ENCODE measurements at places on chromosomes 1 and 21. TPM values are rescaled to one million over a fixed set of nuclear protein-coding genes. Genes with fewer than 3 reads are reported as not detected.

The YRDC gene
- total RNA-seq: 12.2 TPM

The PRKACB gene
- total RNA-seq: 33.1 TPM

The TP73 gene
- total RNA-seq: under 0.01 TPM

The ARHGEF19 gene
- total RNA-seq: 3.3 TPM

The CBS gene
- 24.5 TPM for total RNA-seq

DNA sequence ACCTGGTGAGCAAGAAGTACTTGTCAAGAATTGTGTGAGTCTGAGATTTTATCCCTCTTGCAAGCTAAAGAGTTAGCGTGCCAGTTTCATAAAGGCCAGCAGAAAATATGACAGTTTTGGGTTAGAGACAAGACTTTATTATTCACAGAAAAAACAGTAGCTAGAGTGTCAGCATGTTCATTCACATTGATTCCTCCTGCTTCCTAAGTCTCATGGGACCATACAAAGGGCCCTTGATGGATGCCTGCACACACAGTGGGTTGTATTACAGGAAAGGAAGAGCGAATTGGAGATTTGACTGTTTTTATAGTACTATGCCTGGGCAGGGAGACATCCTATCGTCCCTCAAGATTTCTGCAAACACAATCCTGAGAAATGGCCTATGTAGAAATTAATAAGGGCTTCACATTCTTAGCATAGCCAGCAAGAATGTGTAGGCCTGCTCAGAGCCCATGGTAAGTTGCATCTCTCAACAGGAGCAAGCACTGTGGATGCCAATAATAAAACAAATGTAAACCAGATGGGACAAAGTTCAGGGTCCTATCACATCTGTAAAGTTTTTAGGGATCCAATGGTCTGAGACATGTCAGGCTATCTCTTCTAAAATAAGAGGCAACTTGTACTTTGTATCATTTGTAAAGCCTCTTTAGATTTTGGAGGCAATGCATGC is 4.0 kb upstream of the ASPM start:
- no peak for DNase-seq

DNA sequence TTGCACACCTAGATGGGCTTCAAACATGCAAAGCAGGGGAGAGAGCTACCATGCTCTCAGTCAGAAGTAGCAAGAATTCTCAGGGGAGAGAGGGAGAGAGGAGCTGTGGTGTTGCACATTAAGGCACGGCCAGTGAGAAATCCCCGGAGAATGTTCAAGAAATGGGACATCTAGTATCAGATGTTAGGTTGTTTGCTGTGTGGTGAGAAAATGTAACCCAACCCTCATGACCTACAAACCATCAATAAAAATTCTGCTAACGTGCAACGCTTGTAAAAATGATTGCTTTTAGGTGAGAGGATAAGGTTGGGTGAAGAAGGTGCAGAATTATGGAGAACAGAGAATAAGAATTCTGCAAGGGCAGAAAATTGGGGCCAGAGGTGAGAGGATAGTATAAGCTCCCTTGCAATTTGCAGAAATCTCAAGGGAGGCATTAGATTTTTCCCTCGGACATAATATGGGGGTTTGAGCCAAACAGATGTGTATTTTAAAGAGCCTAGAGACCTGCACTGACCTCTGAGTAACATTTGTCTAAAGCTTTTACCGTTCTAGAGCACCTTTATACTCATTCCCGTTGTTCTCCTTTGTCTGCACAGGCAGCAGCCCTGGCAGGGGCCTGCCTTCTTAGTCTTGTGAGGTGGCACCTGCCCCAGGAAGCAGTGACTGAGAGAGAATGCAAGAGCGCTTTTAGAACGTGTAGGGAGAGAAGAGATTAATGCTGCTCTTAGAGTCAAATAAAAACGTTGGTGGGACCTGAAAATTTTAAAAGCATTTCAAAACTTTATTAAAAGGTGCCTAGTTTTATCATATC is 25.4 kb upstream of the KIAA0040 start:
- DNase-seq: no peak

GRCh38 chr1:207941665-207942064 is 30.7 kb upstream of the CD34 start:
- DNase-seq: no peak
